ENCODE measurements at places on chromosomes 11 and 22. TPM values are rescaled to one million over a fixed set of nuclear protein-coding genes. Genes with fewer than 3 reads are reported as not detected.

The MGAT3 gene
- total RNA-seq = not detected

The E2F8 gene
- total RNA-seq = 4.9 TPM

The SCUBE2 gene
- total RNA-seq = 0.11 TPM

The SPECC1L gene
- 39.9 TPM for total RNA-seq

The TMEM151A gene
- total RNA-seq = 0.32 TPM

DNA sequence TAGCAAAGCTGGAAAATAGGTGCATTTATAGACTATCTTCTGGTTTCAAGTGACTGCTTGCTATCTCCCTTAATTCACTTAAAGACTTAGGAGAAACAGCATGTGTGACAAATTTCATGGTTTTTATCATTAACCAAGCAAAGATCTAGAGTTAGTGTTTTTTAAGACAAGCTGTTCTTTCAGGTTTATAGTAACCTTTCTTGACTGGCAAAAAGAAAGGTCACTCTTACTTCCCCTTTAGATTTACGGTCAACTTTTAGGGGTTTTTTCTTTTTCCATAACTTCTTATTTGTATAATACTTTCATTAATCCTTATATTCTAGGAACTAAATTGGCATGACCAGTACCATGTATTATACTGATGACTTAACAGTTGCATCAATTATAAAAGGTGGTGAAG is 46.6 kb downstream of the KDM2A start:
- DNase-seq = no peak

GRCh38 chr22:27004434-27004833 is 347.0 kb downstream of the MIAT start:
- peak; percentile 2 for DNase-seq

GRCh38 chr22:37260901-37261336 is 16.9 kb upstream of the RAC2 start:
- DNase-seq = peak; percentile 45

- no peak for DNase-seq
These were observed 9.9 kb upstream of the FERMT3 start for GRCh38 chr11:64196626-64197025.

DNA sequence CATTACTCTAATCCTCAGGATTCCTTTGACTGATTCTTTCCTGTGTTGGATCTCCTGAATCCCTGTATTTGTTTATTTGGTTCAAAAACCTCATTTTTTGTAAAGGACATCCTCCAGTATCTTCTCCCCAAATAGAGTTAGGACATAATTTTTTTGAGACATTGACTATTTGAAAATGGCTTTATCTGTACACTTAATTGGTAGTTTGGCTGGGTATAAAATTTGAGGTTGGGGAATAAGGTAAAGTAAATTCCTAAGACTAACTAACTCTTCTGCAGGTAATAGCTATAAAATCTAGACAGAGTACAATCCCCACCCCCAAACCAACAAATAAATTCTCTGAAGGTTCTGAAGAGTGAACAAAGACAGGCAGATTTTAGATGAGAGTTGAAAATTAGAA is 114.4 kb downstream of the CTTN start:
- DNase-seq = no peak

- DNase-seq = peak; percentile 24
These were observed 46.2 kb downstream of the FAM83F start for GRCh38 chr22:40040927-40041326.

All from LHCN-M2 (cell line).